NCI-H446 (cell line): ENCODE measurements at places on chromosomes 5 and 9.
A peak's percentile ranks its signal among the peaks of the same experiment; 100 is the strongest.

DNA sequence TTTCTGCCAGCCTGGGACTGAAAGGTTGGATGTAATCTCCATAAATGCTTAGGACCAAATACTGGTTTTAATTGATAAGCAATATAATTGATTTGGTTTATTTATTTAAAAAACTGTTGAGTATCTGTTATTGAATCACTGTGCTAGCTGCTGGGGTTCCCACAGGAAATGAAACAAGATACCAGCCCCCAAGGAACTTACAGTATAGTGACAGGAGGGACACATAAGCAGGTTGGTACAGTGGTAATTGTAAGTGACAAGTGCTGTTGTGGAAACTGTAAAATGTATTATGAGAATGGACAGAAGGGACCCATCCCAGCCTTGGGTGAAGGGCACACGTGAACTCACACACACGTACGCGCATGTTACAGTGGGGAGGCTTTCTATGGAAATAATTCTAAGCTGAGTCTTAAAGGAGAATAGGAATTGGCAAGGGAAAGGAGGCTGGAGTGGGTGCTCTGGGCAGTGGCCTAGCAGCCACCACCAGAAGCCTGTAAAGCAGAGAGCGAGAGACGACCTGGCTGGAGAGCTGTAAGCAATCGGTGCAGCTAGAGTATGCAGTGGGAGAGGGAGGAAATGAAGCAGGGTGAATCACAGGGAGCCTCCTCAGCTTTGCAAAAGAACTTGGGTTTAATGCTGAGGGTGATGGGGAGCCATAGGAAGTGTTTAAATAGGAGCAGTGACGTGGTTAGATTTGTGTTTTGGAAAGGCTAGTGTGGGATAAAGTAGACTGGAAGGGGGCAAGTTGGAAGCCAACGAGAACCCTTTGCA is 39.3 kb downstream of the GLRA1 start:
- no peak for DNase-seq

- peak; percentile 99 for DNase-seq
Measured at GRCh38 chr9:14316602-14317300, 2.8 kb upstream of the NFIB start.

GRCh38 chr9:136304456-136304855 is 562 bp upstream of the CCDC187 start:
- no peak for DNase-seq

- DNase-seq, result no peak
Measured at GRCh38 chr5:56080375-56081052, 85.8 kb upstream of the IL6ST start.

DNA sequence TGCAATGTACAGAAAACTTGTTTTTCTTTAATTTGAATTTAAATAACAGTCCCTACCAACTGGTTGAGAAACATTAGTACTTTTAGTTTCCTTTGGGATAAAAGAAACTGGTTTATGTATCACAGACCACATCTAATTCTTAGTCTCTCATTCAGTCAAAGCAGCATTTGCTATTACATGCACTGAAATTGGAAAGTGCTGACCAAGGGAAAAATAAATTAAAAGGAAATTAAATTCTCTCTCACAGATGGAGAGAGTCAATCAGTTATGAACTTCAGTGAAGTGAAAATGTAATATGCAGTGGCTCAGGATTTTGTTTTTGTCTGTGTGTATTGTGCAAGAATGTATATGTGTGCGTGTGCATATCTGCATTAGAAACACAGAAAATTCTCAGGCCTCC is 121.7 kb downstream of the TUSC1 start:
- no peak for DNase-seq

GRCh38 chr9:124384846-124385245 is 30.4 kb downstream of the PSMB7 start:
- DNase-seq, result no peak

DNA sequence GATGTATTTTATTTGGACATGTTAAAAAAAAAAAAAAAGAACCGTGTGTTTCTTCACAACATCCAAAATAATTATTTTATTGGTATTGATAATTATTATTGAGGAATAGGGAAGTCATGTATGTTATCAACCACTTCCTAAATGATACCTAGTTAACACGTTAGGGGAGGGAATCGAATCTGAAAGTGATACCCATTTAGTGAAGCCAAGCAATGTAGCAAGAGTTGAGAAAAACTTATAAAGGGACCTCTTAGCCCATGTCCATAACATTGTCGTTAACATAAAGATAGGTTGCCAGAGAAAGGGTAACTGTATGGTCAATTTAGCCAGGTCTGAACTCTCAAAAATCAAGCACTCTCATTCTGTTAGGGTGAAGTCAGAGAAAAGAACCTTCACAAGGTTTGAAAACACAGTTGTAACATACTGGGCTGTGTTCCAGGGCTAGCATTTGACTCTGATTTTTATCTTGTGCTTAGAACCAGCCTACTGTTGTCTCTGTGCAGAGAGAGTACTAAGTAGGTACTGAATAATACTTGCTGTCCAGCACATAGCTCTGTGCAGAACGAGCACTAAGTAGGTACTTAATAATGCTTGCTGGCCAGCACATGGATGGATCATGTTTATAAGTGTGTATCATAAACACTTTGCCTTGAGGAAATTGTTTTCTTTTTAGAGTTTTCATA is 60.4 kb downstream of the GHR start:
- no peak for DNase-seq

DNA sequence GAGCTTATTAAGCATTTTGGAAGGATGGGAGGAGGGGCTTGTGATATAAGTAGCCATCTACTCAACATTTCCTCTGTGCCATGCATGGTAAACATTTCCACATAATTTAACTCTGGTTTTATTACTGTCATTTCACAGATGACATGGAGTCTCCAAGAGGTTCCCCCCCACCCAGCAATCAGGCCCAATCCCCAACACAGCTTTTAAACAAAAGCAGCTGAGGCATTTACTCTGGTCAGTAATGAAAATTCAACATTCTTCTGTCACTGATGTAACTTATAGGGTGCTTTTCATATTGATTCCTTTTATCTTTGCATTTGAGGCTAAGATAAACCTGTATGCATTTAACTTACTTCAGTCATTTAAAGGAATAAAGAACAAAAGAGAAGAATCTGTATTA is 128.1 kb downstream of the COL23A1 start:
- DNase-seq, result no peak

- no peak for DNase-seq
Measured at GRCh38 chr5:141815796-141816180, 62.4 kb downstream of the PCDH1 start.

GRCh38 chr9:131467214-131467935 is 35.3 kb upstream of the POMT1 start:
- no peak for DNase-seq

- DNase-seq, result no peak
Measured at GRCh38 chr9:84856181-84856632, 186.7 kb downstream of the NTRK2 start.

DNA sequence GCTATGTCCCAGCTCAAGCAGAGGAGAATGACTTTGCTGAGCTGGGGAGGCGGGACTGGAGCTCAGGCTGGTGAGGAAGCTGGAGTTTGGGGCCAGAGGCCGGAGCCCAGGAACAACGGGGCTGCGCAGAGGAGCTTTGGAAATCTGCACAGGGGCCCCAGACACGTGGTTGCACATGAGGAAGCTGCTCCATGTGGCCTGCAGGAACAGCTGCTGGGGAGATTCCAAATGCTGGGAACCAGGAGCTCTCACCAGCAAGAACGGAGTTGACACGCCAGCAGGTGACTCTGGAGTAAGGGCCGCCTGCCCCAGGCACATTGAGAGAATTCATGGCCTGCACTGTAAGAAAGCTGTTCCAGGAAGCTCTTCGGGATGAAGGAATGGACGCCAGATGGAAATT is 91.0 kb downstream of the OLFM1 start:
- no peak for DNase-seq

DNA sequence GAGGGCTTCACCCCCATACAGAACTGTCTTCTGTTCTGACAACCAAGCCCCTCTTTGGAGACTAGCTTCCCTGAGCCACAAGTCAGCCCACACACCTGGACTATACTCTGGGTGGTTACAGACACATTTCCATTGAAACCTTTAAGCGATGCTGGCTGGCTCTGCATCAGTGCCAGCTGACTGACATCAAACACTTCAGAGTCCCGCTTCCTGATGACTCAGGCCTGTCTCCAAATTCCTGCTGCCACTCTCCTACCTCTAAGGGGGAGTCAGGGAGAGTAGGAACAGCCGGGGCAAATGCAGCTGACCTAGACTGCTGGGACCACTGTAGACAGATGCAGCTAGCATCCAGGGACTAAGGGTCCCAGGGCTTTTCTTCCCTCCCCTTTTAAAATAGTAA is 59.4 kb downstream of the SIL1 start:
- DNase-seq, result peak; percentile 5

DNA sequence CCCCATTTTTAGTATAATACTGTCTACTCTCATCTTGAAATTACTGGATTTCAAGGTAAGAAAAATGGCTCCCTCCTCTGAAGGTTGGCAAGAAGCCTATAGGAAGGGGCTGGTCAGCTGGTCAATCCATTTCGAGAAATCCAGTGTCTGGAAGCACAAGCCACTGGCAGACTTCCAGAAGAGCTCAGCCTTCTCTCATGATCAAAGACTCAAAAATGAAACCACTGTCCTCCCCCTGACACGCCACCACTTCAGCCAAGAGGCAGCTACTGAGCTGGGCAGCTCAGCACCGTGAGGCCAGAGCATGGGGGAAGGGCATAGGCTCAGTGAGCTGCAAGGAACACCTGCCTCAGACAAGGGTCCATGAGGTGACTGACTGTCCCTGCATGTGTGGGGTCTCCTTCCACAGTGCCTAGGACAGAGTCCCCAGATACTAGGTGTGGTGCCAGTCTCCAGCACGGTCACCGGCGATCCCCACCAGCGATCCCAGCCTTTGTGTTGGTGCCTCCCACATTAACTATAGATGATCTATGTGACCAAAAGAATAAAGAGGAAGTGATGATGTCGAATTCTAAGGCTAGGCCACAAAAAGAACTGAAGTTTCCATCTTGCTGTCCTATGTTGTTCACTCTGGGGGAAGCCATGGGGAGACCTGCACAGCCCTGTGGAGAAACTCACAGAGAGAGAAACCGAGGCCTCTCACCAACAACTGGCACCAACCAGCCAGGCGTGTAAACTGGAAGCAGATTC is 100.1 kb upstream of the LRRTM2 start:
- DNase-seq, result no peak

- no peak for DNase-seq
Measured at GRCh38 chr5:1876660-1877064, 6.1 kb downstream of the IRX4 start.

DNA sequence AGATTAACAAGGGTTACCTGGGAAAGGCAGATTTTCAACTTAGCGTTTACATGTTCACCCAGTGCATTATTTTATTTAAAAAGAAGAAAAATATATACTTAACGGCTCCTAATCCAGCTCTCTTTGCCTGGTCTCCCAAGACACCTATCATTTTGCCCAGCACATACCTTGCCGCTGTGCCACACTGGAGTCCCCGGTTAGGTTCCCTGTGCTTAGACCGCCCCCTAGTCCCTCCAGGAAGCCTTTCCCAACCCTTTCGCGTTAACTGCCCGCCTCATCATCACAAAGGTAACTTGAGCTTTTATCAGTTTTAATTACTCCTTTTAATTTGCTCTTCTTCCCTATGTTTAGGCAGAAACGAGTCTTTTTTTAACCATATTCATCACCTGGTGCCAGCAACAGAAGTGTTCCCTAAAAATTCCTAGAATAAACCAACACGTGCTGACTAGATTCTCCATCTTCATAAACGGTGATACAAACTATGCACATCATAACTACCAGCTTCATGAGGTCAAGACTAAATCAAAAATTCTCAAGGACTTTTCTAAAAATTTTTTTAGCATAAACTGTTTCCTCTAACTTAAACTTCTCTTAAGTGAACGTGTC is 19.7 kb downstream of the DNAJA1 start:
- DNase-seq, result no peak

GRCh38 chr5:118647587-118647986 is 340.8 kb downstream of the DTWD2 start:
- no peak for DNase-seq

- DNase-seq, result no peak
Measured at GRCh38 chr9:122307925-122308324, 43.2 kb downstream of the MRRF start.

DNA sequence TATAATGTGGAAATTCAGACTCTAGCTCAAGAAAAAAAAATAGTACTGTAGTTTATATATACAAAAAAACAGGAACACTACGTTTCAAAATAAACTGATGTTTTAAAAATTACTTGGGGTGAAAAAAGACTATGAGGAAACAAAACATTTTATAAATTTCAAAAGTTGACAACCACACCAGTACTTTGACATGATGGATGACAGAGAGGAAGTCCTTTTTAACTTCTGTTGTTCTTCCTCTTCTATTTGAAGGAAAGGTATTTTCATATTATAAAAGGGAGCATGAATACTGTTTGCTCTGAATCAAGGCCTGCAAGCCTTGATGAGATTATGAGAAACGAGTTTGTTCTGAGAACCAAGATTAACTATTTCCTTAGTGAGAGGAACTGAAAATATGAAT is 456.9 kb downstream of the TAF11L14 start:
- no peak for DNase-seq

DNA sequence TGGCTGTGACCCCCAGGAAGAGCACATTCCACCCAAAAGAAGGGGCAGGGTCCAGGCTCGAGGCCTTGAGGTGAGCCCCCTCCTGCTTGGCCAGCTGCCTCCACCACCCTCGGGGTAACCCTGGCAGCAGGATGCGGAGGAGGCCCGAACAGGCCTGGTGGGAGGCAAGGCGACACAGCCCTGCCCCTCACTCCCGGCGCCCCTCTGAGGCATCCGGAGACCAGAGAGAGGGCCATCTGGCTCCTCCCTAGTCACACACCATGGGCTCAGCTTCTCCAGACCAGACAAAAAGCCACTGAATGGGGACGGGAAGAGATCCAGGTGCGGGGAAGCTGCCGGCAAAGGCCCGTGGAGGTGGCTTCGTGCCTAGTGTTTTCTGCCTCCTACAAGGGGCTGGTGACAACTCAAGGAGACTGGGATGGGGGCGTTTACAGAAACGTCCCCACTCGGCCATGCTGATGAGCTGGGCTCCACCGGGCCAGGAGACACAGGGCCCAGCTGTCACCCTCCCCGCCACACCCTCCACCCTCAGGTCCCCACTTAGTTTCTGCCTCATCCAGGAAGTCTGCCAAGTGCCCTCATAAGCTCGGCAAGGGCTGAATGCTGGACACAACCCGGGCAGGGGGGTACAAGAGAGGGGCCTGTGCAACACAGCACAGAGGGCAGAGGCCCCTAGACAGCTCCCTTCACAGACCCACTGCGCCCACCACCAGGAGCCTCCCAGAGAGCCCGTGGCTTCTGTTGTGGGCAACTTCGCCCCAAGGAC is 41.9 kb downstream of the NACC2 start:
- DNase-seq, result no peak

GRCh38 chr5:35880156-35880555 is 23.5 kb downstream of the IL7R start:
- no peak for DNase-seq

- no peak for DNase-seq
Measured at GRCh38 chr9:98087420-98088354, 31.2 kb downstream of the NANS start.
